Upper lobe of right lung (tissue), 1 donor: ENCODE measurements at places on chromosomes 4 and X. TPM values are rescaled to one million over a fixed set of nuclear protein-coding genes. Genes with fewer than 3 reads are reported as not detected.

DNA sequence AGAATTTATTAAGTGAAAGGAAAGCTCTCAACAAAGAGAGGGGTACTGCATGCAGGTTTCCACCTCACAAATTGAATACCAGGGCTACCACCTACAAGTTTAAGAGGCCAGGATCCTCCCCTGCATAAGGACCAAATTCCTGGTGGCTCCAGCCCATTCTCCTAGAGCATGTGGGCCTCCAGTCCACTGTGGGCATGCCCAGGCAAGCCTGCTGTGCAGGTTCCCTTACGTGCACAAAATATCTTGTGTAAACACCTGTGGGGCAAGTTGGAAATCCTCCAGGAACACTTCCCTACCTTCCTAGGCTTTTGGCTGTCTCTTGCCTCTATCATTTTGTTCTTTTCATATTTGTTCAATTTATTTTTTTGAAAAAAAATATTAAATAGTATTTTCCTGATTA, 724.3 kb downstream of the ARAP2 start:
- no peak for DNase-seq

DNA sequence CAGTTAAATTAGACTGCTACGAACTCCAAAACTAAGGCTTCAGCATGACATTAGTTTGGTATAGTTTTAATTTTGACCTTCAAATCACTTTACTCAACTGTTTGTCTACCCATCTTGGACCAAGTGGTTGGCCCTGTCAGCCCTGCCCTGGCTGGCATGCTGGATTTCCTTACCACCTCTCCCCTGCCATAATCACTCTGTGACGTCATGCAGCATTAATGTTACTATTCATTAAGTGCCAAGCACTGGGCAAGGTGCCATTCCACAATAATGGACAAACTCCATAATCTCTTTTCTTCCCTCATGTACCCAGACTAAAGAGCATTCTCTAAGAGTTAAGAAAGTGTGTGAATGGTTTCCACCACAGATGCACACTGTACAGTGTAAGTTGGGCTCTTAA, 277.0 kb upstream of the INTU start:
- no peak for DNase-seq

GRCh38 chr4:151785484-151786157, 24.8 kb upstream of the GATB start:
- DNase-seq = no peak

GRCh38 chr4:88690355-88690754, 7.3 kb downstream of the NAP1L5 start:
- DNase-seq = no peak

DNA sequence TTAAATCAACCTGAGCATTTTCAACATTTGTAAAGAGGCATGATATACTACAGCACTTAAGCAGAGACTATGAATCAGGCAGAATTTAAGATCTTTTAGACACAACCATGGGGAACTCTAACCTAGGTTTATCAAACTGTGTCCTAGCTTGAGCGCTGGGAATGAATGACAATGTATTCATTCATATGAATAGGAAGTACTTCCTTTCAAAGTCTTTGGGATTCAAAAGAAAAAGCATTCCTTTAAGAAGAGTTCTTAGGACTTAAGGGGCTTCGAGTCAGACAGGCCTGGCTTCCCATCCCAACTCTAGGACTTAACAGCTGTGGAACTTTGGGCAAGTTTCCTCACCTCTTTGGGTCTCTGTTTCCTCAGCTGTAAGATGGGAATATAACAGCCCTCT, 104.6 kb downstream of the ANAPC4 start:
- DNase-seq = no peak

DNA sequence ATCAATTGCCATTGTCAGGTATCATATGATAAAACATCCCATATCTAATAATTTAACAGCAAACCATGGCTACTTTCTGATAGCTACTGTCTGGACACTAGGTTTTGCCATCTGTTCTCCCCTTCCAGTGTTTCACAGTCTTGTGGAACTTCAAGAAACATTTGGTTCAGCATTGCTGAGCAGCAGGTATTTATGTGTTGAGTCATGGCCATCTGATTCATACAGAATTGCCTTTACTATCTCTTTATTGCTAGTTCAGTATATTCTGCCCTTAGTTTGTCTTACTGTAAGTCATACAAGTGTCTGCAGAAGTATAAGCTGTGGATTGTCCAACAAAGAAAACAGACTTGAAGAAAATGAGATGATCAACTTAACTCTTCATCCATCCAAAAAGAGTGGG, 7.0 kb downstream of the NPY5R start:
- no peak for DNase-seq

GRCh38 chrX:1661922-1662221, 47.0 kb downstream of the ASMT start:
- DNase-seq = no peak

Gene APLN
- total RNA-seq = 7.9 TPM

Gene ODAPH
- not detected for total RNA-seq

Gene MSX1
- total RNA-seq = 2.5 TPM

Gene TMEM35A
- total RNA-seq = 1.5 TPM

Gene NXF2
- total RNA-seq = not detected
